ENCODE measurements at places on chromosomes 7 and 10.

- no peak for DNase-seq
These were observed 1.2 kb upstream of the UNCX start for GRCh38 chr7:1231214-1232102.

GRCh38 chr10:103660364-103661197, 167.1 kb downstream of the NEURL1 start:
- DNase-seq: peak; percentile 30

DNA sequence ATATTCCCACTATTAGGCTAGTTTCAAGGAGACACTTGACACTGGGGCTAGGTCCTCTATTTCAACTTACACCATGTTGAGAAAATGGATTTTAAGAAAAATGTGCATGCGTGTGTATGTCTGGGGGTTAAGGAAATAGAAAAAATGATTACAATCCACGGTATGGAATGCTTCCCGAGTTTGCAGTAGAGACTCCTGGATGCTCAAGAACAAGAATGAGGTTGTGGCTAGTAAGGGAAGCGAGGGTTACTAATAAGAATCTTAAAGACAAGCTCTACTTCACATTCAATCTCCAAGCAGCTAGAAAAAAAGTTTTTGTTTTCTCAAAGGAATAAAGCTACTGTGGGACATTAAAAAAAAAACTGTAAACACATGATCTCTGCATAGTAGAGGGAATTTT, 54.7 kb downstream of the ANK3 start:
- no peak for DNase-seq

DNA sequence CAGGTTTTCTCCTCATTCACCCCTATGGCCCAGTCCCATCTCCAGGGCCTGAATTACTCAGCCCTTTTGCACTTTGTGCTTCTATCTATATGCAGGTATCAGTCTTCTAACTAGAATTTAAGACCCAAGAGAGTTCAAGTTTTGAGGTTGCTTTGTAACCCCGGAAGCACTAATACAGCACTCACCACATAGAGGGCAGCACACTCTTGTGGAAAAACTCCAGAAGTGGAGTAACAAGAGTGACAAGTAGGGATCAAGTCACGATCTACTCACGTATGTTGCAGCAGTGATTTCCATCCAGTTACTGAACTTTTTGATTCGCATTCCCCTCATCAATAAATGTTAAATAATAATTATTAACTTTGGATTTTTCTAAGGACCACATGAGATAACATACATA, 151.0 kb downstream of the CHCHD3 start:
- DNase-seq: no peak

- DNase-seq: no peak
These were observed 377.8 kb upstream of the C7orf33 start for GRCh38 chr7:148212731-148213130.

GRCh38 chr10:122020226-122020625, 31.3 kb downstream of the TACC2 start:
- no peak for DNase-seq

Data from activated naive CD8-positive, alpha-beta T cell treated with anti-CD3 and anti-CD28 coated beads for 36 hours (primary cell).